PC-9 (cell line): ENCODE measurements at places on chromosomes 13 and 19. TPM values are rescaled to one million over a fixed set of nuclear protein-coding genes. Genes with fewer than 3 reads are reported as not detected.

Gene DEDD2
- total RNA-seq: 45.6 and 49.6 TPM in 2 replicates

Gene CEACAM20
- not detected in 2 replicates for total RNA-seq

Gene S1PR5
- total RNA-seq: 7.9 and 9.5 TPM in 2 replicates

Gene HCST
- 1.8 and 2.6 TPM in 2 replicates for total RNA-seq

GRCh38 chr19:12668932-12669269 is 2.3 kb downstream of the WDR83 start:
- H3K27me3 ChIP-seq: no peaks in the 10 kb centered on the region
- H3K27ac ChIP-seq: peak overlapping the region; percentile 81
- H3K4me3 ChIP-seq: peak overlapping the region; percentile 69

DNA sequence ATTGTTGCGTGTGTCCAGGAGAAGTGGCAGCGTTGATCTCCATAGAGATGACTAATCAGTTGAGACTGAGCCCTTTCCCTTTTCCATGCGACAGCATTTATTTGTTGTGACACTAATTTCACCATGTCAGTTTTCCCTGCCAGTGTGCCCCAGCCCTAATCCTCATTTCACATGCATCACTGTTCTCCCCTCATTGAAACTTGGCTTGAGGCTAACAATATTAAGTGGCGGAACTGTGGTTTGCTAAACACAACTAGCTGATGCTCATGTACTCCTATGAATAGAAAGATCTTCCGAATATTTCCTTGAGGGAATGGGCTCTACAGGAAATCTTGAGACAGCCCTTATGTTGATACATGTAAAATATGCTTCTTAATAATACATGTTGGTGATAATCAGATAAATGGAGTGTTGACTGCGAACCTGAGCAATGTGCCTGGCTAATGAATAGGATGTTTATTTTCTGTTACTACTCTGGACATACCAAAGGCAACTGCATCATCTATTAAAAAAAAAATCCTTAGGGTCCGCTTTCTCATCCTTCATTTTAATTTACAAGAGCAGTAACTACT is 258.6 kb downstream of the ATP8A2 start:
- no peak overlapping the region for H3K27ac ChIP-seq
- DNase-seq: no peak
- H3K4me3 ChIP-seq: no peak overlapping the region

GRCh38 chr19:27974082-27974513 is 1238.9 kb downstream of the UQCRFS1 start:
- H3K36me3 ChIP-seq: no peaks in the 10 kb centered on the region
- 0 out of 2 replicates have a peak, but pooled peaks cover 4% of the 10 kb centered on the region for H3K4me1 ChIP-seq
- H3K27me3 ChIP-seq: no peaks in the 10 kb centered on the region

- no peaks in the 10 kb centered on the region for H3K27me3 ChIP-seq
- no peak for DNase-seq
- H3K36me3 ChIP-seq: no peaks in the 10 kb centered on the region
- no peaks in the 10 kb centered on the region for H3K4me1 ChIP-seq
- no peak overlapping the region for H3K4me3 ChIP-seq
- H3K27ac ChIP-seq: no peak overlapping the region
Observed at GRCh38 chr19:5147074-5147977, 178.4 kb downstream of the KDM4B start.

DNA sequence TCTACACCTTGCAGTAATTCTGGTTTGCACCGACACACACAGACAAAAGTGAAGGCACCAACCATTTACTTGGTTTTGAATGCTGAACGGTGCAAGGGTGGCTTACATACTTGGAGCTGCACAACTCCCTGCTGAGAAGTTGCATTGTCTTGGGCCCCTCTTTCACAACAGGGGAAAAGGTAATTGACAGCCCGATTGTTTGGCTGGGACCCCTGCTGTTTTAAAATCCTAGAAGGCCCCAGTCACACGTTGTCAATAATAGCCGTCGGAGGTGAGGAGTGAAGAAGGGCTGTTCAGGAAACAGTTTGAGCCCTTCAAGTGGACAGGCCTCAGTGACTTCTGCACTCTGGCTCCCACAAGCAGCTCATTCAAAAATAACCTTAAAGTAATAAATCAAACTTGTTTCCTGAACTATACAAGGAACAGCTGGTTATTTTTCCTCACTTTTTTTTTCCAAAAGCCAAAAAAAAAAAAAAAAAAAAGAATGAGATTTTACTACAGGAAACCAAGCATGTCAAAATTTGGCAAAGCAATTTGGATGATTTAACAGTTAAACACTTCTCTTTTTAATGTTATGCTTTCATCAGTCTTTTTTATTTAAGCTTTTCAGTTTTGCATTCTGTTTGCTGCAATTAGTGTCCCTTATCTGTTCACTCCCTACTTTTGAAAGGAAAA is 19.0 kb upstream of the SPRY2 start:
- H3K27ac ChIP-seq: no peak overlapping the region
- H3K36me3 ChIP-seq: no peaks in the 10 kb centered on the region
- H3K4me3 ChIP-seq: no peak overlapping the region
- H3K4me1 ChIP-seq: no peaks in the 10 kb centered on the region
- no peak for DNase-seq

DNA sequence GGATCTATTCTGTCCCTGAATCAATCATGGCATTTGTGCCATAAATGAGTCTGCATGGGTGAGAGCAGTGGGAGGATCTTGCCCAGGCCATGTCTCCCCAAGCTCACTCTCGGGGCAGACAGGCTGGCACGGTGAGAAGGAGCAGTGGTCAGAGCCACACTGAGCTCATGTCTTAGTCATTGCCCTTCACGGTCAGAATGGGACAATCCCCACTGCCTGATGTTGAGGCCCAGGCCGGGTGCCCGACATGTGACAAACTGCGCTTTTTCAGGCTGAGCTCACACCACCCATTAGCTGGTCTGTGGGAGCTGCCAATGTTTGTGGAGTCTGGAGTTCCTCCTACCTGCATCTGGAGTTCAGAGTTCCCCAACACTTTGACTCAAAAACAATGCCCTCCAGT is 481.9 kb downstream of the COG6 start:
- no peak overlapping the region for H3K4me3 ChIP-seq
- no peak for DNase-seq
- no peak overlapping the region for H3K27ac ChIP-seq
- no peaks in the 10 kb centered on the region for H3K36me3 ChIP-seq
- no peaks in the 10 kb centered on the region for H3K4me1 ChIP-seq
- H3K27me3 ChIP-seq: no peaks in the 10 kb centered on the region

DNA sequence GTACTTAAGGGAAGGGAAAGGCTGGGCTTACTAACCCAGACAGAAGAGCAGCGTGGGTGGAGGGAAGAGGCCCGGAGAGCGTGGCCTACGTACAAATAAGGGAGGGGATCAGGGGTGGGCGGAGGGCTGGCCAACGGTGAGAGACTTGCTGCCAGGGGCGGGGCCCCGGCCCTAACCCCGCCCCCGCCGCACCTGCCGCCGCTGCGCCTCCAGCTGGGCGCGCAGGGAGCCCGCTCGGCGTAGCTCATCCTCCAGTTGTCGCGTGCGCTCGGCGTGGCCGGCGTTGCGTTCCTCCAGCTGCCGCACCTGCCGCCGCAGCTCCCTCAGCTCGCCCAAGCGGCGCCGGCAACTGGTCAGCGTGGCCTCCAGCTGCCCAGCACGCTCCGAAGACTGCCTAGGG is 5.7 kb downstream of the HOOK2 start:
- peaks cover 16% of the 10 kb centered on the region for H3K4me1 ChIP-seq
- H3K36me3 ChIP-seq: peaks cover 13% of the 10 kb centered on the region; the same call in 1 of the 2 replicates
- no peaks in the 10 kb centered on the region for H3K27me3 ChIP-seq
- DNase-seq: no peak
- H3K27ac ChIP-seq: no peak overlapping the region
- no peak overlapping the region for H3K4me3 ChIP-seq

GRCh38 chr19:29658221-29658991 is 6.9 kb upstream of the PLEKHF1 start:
- no peaks in the 10 kb centered on the region for H3K36me3 ChIP-seq
- no peak overlapping the region for H3K4me3 ChIP-seq
- DNase-seq: no peak
- peaks cover 25% of the 10 kb centered on the region for H3K4me1 ChIP-seq

DNA sequence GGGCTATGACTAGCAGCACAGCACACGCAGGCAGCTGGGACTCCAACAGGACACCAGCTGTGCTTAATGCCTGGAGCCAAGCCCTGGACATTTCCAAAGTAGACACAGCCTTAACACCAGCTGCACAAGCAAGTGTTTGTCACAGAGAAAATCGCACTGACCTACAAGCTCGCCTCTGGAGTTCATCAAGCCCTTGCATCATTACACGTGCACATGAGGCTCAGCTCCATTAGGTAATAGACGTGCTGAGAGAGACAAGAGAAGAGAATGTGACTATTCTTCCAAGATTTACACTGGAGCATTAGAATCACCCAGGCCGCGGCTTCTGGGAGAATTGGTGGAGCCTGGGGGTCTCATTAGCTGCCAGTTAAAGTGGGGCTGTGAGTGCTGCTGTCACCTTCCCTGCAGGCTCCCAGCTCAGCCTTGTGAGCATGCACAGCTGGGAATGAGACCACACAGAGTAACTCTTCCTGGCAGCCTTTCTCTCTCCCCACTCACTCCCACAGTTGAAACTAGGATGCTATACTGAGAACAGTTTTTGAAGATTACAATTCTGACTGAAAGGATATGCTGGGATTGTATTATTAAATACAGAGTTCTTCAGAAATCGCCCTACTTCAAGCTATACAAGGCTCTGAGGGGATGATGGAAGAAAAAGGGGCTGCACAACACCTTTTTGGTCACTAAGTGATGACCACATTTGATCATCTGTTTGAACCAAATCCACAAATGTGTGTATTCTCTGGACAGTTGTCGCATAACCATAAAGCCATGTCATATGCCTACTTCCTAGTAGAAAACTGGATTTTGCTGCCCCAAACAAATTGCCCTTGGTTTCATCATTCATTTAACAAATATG is 10.5 kb downstream of the STOML3 start:
- H3K4me1 ChIP-seq: no peaks in the 10 kb centered on the region
- H3K27me3 ChIP-seq: no peaks in the 10 kb centered on the region
- no peak overlapping the region for H3K4me3 ChIP-seq
- H3K27ac ChIP-seq: no peak overlapping the region

GRCh38 chr13:66635526-66635925 is 594.6 kb downstream of the PCDH9 start:
- H3K4me1 ChIP-seq: no peaks in the 10 kb centered on the region
- peak; percentile 0 for DNase-seq
- H3K36me3 ChIP-seq: no peaks in the 10 kb centered on the region
- no peaks in the 10 kb centered on the region for H3K27me3 ChIP-seq

GRCh38 chr13:97696921-97697320 is 256.6 kb upstream of the IPO5 start:
- no peaks in the 10 kb centered on the region for H3K4me1 ChIP-seq
- peaks cover 11% of the 10 kb centered on the region; the same call in 1 of the 2 replicates for H3K27me3 ChIP-seq
- H3K36me3 ChIP-seq: no peaks in the 10 kb centered on the region
- DNase-seq: no peak
- no peak overlapping the region for H3K4me3 ChIP-seq
